ENCODE measurements at places on chromosomes 1 and 21.
A peak's percentile ranks its signal among the peaks of the same experiment; 100 is the strongest.

DNA sequence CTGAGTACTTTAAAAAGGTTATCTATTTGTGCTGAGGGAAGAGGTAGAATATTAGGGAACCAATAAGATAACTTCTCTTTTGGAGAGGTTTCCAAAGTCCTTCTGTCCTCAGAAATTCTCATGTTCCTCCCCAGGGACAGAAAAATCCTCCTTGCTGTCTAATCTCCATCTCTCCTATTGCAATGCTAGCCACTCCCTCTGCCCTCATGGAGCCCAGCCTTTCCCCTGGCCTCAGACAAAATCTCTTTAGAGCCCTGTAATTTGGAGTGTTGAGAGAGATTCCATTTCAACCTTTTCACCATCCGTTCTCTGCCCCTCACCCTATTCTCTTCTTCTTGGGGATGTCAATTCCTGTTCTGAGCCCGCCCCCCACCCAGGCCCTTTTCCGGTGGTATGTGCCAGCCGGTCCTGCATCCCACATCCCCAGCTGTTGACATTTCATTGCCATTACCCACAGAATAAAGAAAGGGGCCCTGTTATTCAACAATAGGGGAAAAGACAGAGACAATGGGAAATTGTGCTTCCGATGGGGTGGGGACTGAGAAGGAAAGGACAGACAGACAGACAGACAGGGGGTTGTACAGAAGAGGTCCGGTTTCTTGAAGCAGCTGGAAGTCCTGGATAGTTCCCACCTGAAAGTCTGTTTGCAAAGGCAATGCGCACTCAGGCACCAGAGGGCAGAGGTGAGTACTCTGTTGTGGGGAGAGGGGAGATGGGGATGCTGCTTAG, at the start of gene HAPLN2:
Gene HAPLN2, plus strand, starts transcription at position 563 of the 729 bp plus-strand sequence. CDS start 4,076 bp downstream, outside the sequence.
- DNase-seq, result no peak

DNA sequence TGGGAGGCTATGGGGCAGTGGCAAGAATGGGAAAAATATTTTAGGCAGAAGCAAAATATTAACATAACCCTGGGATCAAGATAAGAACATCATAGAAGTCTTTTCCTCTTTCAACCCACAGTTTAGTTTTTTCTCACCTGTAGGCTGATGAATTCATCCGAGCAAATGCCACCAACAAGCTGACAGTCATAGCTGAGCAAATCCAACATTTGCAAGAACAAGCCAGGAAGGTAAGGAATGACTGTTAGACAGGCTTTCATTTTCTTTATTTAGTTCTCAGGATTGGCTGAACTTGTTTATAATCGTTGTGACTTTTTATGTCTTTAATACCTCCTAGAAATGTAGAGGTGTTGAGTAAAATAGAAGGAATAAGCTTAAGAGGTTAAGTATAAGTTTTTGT, 6.4 kb downstream of the C1orf50 start:
- no peak for DNase-seq

- peak; percentile 73 for DNase-seq
Measured at GRCh38 chr1:212699104-212699624, 476 bp downstream of the BATF3 start.

DNA sequence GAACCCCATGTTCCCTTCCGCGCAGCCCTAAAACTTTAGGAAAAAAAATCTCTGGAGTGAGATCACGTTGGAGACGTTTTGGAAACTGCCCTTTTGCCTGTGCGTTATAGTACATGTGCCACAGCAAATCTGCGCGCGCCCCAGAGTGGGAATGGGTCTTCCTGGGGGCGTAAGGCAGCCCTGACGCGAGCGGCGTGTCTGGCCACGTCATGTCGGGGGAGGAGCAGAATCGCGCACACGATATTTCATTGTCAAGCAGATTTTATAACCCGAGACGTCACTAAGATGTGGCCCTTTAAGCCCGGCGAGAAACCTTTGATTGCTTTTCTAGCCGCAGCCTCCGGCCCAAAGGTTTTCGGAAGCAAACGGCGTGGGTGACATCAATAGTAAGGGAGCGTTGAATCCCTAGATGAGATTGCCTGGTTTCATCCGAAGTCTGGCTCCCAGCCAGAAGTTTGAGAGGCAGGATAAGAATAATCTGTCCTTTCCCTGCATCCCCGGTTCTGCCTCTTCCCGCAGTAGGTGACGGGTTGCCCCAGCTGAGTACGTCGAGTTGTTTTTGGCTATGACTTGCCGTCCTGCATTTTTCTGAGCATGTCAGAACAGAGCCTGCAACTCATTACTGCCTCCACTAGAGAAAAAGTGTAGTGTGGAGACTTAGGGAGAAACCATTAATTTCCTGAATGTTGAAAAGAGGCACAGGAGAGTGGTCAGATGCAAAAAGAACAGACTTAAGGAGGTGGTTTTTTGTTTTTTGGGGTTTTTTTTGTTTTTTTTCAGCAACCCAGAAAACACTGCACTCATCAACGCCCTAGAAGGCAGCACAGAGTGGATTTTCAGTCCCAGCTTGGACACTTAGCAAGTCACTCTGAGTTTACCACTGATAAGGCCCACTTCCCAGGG, 817 bp upstream of the PMVK start:
- peak; percentile 92 for DNase-seq

DNA sequence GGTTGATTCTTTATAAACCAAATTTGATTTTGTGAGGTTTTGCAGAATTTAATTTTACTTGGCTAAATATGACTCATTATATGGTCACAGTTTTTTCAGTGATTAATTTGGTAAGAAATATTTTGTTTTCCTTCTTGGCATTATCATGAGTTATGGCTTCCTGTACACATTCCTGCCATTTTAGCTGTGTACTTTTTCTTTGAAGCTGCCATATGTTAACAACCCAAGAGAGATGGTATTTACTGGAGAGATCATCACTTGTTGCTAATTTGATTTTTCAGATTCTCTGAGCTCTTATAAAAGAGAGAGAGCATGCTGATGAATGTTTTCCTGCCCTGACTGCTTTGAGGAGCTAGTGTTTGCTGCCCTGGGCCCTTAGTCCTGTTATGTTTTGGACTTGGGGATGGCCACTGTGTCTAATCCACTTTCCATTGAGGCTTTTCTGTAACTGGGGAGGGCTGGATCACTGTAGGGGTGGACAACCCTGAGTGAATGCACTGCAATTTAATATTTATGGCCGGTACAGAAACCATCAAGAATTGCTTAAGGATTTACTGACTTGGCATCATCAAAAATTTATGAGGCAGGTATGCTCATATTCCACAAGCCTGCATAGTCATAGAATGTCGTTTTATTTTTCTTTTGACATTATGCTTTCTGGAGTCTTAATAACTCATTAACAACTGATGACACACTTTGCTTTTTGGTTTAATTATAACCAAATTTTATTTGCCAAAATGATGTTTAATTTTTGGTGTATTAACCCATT, 200.9 kb downstream of the DISC1 start:
- DNase-seq, result no peak

DNA sequence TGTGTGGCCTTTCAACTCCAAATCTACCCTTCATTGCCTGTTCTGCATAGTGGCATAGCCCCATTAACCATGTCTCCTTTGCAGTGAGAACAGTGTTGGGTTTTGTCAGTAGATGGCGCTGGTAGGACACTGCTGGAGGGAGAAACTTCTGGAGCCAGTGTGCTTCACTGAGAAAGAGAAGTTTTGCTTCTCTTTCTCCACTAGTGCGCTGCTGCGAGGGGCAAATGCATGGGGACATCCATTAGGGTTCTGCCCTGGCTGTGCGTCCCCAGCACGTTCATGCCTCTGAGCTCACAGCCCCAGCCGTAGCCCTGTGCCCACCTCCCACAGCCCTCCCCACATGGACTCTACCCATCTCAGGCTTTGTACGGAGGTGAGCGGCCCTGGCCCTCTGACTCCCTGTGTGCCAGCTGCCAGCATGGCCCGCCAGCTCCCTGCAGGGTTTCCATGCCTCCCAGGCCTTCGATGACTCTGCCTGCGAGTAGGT, 53.1 kb downstream of the RIMS3 start:
- peak; percentile 75 for DNase-seq

DNA sequence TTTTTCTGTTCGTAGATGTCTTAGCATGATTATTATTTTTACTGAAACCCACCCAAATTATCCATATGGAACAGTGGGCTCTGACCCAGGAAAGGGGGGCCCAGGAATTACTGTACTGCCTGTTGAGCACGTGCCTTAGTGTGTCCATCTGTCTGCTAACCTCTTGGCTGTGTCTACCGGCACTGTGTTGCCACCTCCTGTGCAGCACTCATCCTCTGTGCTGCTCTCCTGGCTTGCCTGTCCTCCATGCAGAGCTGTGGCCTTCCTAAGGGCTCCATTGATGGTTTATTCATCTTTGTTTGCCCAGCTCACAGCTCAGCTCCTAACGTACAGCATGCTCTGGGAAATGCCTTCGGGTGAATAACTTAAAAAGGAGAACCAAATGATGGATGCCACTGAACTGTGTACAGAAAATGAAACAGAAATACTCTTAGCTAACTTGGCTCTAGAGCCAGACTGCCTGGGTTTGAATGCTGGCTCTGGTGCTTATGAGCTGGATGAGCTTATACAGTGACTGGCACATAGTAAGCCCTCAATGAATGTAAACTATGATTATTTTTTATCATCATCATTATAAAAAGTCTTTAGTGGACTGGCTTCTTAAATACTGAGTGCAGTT, 11.4 kb upstream of the RPTN start:
- no peak for DNase-seq

- no peak for DNase-seq
Measured at GRCh38 chr1:100184536-100184935, 6.5 kb upstream of the LRRC39 start.

DNA sequence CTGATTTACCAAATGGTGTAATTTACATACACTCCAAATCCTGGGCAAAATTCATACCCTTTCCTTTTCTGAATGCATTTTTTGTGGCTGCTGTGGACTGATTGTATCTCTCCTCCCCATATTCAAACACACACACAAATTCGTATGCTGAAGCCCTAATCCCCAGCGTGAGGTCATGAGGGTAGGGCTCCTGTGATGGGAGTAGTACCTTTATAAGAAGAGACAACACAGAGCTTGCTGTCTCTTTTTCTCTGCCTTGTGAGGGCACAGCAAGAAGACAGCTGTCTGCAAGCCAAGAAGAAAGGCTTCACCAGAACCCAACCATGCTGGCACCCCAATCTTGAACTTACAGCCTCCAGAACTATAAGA, 24.4 kb downstream of the DUSP10 start:
- no peak for DNase-seq

DNA sequence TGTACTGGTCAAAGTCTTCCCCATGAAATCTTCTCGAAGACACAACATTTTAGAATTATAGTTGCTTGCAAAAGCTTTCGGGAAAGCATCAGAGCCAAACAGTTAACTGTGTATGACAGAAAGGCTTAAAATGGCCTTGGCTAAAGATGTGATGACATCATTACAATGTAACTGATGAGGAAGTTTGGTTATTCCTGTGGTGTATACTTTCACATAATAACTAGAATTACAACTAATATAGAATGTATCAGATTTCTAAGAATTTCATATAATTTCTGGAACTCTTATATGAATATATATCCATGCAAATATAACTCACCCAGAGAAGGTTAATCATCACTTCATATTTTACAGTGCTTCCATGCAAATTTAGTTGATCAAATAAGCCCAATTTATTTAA, 8.4 kb downstream of the TP73 start:
- no peak for DNase-seq

DNA sequence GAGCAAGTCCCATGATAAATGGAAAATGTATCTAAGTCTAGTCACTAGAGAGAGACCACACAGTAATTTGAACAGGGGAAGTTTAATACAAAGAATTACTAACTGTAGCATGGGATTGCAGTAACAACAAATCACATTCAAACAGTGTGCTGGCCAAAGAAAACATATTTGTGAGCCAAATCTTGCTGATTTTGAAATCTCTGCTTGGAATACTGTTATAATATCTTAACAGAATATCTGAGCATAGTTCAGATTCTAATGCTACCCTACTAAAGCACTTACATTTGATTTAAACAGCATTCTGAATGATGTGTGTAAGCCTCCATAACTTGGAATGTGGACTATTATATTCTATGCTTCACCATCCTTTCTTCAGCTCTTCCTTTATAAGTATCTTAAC, 270.0 kb upstream of the BRINP3 start:
- DNase-seq, result no peak

DNA sequence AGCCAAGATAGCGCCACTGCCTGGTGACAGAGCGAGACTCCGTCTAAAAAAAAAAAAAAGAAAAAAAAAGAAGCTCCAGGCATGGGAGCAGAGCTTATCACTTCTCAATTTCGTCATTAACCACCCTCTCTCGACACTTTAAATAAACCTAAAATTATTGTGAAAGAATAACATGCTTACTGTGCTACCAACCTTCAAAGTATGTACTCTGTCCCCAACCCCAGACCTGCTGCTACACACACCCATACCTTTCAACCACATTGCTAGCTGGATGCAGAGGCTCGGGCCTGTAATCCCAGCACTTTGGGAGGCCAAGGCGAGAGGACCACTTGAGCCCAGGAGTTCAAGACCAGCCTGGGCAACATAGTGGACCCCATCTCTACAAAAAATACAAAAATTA, 38.7 kb downstream of the GNPAT start:
- no peak for DNase-seq

- peak; percentile 87 for DNase-seq
Measured at GRCh38 chr1:9867408-9868243, 42.4 kb downstream of the CTNNBIP1 start.

- no peak for DNase-seq
Measured at GRCh38 chr21:34701726-34702125, 32.9 kb downstream of the CLIC6 start.

GRCh38 chr1:206904423-206905142, 7.3 kb downstream of the IL24 start:
- no peak for DNase-seq

GRCh38 chr1:84242641-84243040, 58.9 kb upstream of the SAMD13 start:
- no peak for DNase-seq

DNA sequence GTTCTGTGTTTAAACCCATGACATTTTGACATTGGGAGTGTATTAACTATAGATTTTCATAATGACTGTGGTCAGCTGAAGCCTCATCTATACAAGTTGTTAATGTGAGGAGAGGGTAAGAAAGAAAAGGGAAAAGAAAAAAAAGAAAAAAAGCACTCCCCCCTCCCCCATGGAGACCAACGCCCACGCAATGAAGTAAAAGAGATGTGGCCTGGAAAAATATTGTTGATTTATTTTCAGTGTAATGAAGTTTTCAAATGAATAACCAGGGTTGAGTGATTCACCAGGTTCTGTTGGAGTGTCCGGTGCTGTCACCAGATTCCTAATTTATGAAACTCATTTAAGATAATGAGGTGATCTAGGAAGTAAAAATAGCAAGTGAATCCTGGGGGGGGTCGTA, 4.7 kb downstream of the RNF220 start:
- no peak for DNase-seq

DNA sequence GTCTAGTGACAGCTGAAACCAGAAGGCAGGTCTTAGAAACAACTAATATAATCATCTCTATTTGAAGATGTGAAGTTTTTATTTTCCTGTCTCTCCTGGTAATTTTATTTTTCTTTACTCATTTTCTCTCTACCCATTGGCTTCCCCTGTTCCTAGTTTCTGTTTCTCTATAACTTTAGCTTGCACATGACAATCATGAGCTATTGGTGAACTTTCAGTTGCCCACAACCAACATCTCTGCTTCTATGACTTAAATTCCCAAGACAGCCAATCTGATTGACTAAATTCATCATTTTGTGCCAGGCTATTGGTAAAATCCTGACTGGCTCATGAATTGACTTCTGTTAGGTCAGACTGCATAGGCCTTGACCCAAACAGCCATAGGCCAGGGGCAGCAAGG, 13.7 kb upstream of the ACADM start:
- no peak for DNase-seq
